ENCODE measurements at places on chromosomes 11 and 22. TPM values are rescaled to one million over a fixed set of nuclear protein-coding genes. Genes with fewer than 3 reads are reported as not detected.

Gene OR8G5
- not detected for polyA plus RNA-seq

Gene LMO1
- polyA plus RNA-seq, result 2.6 TPM

- no peak for DNase-seq
These were observed 174.7 kb upstream of the NAV2 start for GRCh38 chr11:19537803-19538453.

DNA sequence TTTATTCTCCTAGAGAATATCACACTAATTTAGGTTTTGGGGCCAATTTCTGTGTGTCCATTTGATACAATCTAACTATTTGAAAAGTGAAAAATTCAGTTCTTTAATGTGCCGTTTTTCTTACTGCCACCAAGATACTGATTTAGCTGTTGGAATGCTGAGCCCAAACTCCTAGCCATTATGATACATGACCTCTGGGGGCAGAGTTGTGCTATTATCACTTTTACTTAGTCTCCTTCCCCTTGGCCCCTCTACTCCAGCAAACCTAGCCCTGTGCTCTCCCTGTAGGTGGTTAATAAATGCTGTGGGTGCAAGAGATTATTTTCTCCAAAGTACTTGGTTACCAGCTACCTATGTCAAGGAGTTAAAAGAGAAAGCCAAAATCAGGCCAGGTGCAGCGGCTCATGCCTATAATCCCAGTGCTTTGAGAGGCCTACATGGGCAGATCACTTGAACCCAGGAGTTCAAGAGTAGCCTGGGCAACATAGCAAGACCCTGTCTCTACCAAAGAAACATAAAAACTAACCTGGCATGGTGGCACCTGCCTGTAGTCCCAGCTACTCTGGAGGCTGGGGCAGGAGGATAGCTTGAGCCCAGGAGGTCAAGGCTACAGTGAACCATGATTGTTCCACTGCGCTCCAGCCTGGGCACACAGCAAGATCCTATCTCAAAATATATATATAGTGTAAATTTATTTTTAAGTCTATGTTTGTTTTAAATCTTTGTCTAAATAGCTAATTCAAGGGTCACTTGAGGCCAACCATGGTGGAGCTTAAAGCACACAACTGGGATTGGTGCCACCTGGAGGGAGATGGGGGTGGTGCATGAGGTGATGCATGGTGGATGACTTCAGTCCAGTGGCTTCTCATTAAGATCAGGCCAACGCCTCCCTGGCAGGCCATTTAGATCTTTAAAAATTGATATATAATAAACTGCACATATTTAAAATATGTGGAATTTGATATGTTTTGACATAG, 193.2 kb upstream of the PLET1 start:
- DNase-seq, result no peak

Gene STK33
- polyA plus RNA-seq, result 3.6 TPM
